Temporal lobe (tissue), 4 donors: ENCODE measurements at places on chromosomes 7 and 10. TPM values are rescaled to one million over a fixed set of nuclear protein-coding genes. Genes with fewer than 3 reads are reported as not detected.

The FFAR4 gene
- total RNA-seq: not detected

The UFSP1 gene
- 2.2 TPM for total RNA-seq

The MBL2 gene
- not detected for total RNA-seq

The SBDS gene
- total RNA-seq: 38.1 TPM

The SLC16A12 gene
- 2.2 TPM for total RNA-seq
